HFFc6 (cell line): ENCODE measurements at places on chromosomes 12 and 14.

DNA sequence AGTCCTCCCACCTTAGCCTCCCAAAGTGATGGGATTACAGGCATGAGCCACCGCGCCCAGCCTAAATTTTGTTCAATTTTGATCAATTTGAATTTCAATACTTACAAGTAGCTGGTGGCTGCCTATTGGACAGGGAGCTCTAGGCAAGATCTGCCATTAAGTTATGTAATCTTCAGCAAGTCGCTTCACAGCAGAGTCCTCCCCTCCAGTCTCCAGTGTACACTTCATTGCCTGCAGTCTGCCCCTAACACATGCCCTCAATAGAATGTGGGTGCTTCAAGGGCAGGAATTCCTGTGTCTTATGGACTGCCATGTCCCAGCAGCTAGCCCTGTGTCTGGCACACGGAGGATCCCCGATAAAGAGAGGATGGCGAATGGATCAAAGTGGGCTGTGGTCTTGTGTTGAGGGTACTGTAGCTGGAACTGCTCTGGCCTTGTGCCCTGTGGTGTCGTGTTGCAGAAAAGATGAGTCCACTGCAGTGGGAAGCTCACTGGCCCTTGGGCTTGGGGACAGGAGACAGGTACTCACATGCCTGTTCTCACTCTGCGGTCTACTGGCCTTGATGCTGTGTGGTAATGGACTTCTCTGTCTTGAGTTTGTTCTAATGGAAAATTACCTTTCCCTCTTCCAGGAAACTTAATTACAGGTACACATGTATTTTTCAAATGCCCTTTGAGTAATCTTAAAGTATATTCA, 67.6 kb downstream of the TECPR2 start:
- no peak for DNase-seq

DNA sequence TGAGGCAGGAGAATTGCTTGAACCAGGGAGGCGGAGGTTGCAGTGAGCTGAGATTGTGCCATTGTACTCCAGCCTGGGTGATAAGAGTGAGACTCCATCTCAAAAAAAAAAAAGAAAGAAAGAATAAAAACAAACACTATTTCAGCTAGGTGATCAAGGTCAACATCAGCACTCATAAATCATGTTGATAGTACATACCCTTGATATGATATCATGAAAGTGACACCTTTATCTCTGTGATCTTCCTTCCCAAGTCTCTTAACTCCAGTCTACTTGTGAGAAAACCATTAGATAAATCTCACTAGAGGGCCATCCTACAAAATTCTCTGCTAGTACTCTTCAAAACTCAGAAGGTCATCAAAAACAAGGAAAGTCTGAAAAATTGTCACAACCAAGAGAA, 44.2 kb upstream of the PTGR2 start:
- DNase-seq = no peak

- no peak for DNase-seq
These were observed 81.1 kb upstream of the ESRRB start for GRCh38 chr14:76294876-76295275.

DNA sequence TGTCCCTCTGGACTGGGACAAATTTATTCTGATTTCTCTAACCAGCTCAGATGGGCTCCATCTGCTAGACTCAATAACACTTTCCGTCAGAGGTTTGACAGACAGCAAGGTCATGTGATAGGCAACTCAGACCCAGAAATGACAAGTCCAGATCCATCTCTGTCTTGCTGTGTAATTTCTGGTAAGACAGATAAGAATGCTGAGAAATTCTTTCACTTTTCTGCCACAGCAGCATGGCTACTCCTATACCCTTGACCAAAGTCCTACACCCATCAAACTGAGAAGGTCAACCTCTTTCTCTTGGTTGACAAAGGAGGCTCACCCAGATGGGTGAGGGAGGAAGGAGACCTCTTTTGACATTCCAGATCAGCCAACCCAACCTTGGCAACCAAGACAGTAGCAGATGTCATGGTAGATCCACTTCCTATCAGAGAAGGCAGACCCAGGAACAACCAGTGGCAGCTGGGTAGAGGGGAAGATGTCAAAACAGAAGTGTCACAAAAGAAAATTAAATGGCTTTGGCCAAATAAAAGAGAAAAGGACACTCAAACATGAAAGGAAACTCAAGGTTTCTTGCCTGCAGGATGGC, 36.9 kb upstream of the PRKAB1 start:
- no peak for DNase-seq

- DNase-seq = no peak
These were observed 100.7 kb downstream of the VCPKMT start for GRCh38 chr14:50015716-50016115.

DNA sequence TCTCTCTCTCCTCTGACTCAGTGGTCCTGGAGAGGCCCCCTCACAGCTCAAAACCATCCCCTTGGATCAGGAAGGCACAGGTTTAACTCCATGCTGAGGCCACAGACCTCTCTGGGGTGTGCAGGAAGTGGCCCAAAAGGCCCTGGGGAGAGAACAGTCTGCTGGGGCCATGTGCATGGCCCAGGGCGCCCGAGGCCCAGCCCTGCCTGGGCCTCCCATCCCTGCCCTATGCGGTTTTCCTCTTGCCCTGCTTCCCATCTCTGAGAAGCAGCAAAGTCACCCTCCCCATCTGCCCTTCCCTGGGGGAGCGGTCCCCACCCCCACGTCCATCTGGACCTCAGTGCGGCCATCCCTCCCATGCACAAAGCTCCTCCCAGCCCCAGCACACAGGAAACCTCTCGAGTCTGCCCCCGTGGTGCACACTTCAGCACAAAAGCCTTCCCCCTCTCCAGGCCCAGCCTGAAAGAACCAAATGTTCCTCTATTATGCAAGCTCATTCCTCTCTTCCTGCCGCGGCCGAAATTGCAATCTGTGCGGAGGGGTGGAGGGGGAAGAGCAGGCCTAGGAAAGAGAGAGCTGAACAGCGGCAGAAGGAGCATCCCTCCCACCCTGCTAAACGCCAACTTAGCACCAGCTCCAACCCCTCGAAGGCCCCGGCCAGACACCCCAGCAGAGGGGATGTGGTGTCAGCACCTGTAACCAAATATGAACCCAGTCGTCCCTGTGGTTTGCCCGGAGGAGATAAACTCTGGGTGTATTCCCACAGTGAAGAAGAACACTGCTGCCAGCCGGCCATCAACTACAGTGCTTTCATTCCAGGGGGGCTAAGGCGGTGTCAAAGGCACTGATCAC, 108.5 kb downstream of the SCARB1 start:
- peak; percentile 78 for DNase-seq

- no peak for DNase-seq
These were observed 130.3 kb downstream of the TMTC3 start for GRCh38 chr12:88272456-88272855.

GRCh38 chr14:84584511-84584910, 945.4 kb upstream of the FLRT2 start:
- DNase-seq = no peak

GRCh38 chr12:3913278-3913677, 40.1 kb upstream of the PARP11 start:
- no peak for DNase-seq

DNA sequence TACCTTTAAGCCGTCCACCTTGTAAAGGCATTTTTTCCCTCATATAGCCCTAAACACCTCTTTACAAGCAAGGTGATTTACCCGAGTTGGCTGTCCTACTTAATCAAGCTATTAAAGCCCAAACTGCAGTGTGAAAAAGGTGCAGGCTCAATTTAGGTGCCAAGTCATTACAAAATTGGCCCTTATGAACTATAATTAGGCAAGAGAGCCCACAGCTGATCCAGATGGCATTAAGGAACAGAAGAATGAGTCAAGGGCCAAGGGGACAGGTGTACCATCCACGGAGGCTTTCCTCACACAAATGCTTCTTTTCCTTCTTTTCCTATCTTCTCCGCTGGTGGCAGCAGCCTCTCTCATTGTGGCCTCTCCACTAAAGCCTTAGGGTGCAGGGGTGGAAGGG, 90.5 kb downstream of the TTC8 start:
- no peak for DNase-seq

- DNase-seq = peak; percentile 21
These were observed 63.2 kb downstream of the ERGIC2 start for GRCh38 chr12:29317556-29318363.

GRCh38 chr14:68016255-68016914, 196.8 kb downstream of the RAD51B start:
- DNase-seq = peak; percentile 58

GRCh38 chr14:22233377-22233776, 355.6 kb downstream of the DAD1 start:
- DNase-seq = no peak

- no peak for DNase-seq
These were observed 314.7 kb downstream of the NAV3 start for GRCh38 chr12:78145398-78145797.

- no peak for DNase-seq
These were observed 359.5 kb downstream of the CACNA1C start for GRCh38 chr12:2412305-2412643.

GRCh38 chr14:21866479-21866878, 192.9 kb upstream of the OR4E1 start:
- DNase-seq = no peak

DNA sequence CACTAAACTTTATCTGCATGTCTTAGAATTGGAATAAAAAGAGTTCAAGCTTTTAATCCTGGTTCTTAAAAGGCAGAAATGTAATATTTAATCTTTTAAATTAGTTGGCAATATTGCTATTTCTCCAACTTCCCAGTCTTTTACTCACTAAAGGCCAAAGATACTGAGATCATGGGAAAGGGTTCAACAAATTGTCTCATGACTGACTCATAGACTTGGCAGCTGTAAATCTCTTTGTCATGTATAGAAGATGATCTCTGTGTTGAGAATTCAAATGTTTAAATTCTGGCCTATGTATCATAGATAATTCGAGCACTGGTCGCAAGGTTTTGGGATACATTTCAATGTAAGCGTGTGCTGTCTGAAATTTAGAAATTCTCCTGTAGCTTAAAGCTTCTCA, 40.1 kb upstream of the STRAP start:
- peak; percentile 41 for DNase-seq

DNA sequence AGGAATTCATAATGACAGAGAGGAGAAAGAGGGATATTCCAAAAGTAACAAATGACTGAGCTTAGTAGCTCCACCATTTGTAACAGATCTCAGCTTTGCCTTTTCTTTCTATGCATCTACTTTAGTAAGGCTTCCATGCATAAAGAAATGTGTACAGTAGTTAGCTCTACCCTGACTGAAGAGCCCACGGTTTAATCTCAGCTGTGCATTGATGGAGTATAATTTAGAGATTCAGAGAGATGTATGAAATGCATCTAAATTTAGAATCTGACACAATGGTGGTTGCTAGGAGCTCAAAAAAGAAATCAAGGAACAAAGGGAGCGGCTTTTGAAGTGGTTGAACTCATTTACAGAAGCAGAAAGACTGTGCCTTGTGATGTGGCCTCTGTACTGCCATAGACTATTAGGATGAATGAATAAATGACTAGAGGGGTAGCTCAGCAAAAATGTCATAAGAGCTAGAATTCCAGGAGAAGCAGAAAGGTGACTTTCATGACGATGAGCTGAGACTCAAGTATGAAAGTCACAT, 838.6 kb downstream of the RPS29 start:
- no peak for DNase-seq

- peak; percentile 70 for DNase-seq
These were observed 741 bp upstream of the CRIP2 start for GRCh38 chr14:105473677-105474482.

DNA sequence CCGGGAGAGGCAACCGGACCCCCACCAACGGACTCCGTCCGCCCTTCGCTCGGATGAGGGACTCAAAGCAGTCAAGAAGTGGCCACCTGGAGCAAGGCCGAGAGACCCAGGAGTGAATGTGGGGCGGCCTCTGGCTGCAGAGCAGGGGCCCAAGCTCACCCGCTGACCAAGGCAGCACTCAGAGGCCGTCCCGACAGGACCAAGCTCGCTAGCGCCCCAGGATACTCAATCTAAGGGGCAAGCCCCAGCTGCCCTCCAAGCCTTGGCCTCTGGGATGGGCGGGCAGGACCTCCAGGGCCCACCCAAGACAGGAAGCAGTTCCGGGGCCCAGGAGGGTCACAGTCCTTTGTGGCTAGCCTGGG, 936 bp downstream of the AKT1 start:
- no peak for DNase-seq

DNA sequence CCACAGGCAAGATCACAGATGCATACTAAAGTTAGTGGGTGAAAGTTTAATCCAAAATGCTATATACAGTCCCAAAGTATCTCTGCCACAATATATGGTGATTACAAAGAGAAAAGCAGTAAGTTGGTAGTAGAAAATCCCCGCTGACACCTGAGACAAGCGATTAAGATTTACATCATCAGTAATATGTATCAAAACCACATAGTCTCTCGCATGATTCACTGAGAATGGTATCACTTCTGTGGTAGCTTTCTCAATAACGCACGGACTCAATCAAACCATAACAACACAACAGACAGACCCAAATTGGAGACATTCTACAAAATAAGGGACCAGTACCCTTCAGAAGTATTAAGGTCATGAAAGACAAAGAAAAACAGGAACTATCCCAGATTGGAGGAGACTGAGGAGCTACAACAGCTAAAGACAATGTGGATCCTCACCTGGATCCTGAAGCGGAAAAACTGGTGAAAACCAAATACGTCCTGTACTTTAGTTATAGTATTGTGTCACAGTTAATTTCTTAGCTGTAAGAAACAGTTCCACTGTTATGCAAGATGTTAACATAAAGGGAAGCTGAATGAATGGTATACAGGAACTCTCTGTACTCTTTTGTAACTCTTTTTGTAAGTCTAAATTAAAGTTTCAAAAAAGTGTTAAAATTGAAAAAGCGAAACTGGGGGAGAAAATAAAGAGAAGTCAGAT, 51.0 kb downstream of the SPTLC2 start:
- DNase-seq = no peak
